ENCODE measurements at places on chromosomes 5 and 9. TPM values are rescaled to one million over a fixed set of nuclear protein-coding genes. Genes with fewer than 3 reads are reported as not detected.

GRCh38 chr9:76545191-76545590, 86.2 kb downstream of the GCNT1 start:
- DNase-seq: no peak

GRCh38 chr9:22454016-22454415, 7.4 kb downstream of the DMRTA1 start:
- no peak for DNase-seq

GRCh38 chr5:61625681-61626621, 293.9 kb downstream of the ZSWIM6 start:
- DNase-seq: no peak

GRCh38 chr5:122126177-122126755, 3.1 kb upstream of the ZNF474 start:
- DNase-seq: no peak

DNA sequence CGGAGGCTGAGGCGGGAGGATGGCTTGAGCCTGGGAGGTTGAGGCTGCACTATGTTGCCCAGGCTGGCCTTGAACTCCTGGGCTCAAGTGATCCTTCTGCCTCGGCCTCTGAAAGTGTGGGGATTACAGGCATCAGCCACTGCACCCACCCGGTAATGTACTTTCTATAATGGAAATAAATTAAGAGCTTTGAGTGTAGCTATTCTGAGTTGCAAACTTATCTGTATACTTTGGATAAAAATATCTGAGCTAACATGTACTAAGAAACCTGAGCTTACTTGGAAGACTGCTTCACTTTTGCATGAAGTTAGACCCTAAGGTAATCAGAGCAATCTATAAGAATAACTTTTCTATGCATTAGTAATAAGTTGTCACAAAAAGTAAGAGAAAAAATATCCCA, 50.0 kb downstream of the UNC13B start:
- no peak for DNase-seq

- DNase-seq: no peak
Observed at GRCh38 chr5:8376478-8376877, 507.5 kb downstream of the MTRR start.

- no peak for DNase-seq
Observed at GRCh38 chr9:77507212-77507961, 140.7 kb downstream of the GNA14 start.

DNA sequence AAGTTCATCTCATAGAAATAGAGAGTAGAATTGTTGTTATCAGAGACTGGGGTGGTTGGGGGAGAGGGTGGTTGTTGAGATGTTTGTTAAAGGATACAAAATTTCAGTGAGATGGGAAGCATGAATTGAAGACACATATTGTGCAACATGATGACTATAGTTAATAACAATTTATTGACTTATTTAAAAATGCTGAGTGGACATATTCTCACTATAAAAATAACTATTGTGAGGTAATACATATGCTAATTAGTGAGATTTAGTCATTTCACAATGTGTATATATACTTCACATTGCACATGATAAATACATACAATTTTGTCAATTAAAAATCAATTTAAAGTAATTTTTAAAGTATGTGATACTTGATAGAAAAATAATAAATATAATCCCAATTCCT, 722.5 kb upstream of the CHD1 start:
- DNase-seq: no peak

DNA sequence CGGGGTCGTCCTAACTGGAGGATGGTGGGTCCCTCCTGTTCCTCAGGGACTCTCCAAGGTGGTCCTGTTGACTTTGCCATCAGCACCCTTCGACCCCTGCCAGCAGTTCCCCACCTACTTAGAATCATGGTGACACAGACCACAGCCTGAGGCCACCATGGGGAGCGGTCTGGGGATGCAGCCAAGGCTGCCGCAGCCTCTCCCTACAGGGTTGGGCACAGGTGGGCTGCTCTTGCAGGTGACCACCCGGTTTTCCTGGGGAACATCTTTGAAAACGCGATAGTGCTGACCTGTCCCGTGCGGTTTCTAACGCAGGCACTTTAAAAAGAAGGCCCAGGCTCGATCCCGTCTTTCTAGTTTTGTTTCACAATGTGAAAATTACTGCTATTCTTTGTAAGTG, 12.7 kb upstream of the CEL start:
- DNase-seq: no peak

- DNase-seq: no peak
Observed at GRCh38 chr9:112869917-112870316, 20.8 kb downstream of the SLC46A2 start.

- DNase-seq: no peak
Observed at GRCh38 chr9:127595611-127596010, 16.5 kb upstream of the STXBP1 start.

- DNase-seq: no peak
Observed at GRCh38 chr5:150164211-150164980, 2.2 kb upstream of the CDX1 start.

DNA sequence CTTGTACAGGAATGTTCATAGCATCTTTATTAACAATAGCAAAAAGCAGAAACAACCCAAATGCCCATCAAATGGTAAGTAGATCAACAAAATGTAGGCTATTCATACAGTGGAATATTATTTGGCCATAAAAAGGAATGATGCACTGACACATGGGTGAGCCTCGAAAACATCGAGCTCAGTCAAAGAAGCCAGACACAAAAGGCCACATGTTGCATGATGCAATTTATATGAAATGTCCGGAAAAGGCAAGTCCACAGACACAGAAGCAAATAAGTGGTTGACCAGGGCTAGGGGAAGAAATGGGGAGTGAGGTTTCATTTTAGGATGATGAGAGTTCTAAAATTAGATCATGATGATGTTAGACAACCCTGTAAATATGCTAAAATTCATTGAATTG, 16.5 kb upstream of the SLC2A8 start:
- no peak for DNase-seq

- DNase-seq: no peak
Observed at GRCh38 chr9:110282739-110283081, 26.4 kb upstream of the TXN start.

GRCh38 chr9:35826071-35826701, 2.3 kb downstream of the FAM221B start:
- no peak for DNase-seq

DNA sequence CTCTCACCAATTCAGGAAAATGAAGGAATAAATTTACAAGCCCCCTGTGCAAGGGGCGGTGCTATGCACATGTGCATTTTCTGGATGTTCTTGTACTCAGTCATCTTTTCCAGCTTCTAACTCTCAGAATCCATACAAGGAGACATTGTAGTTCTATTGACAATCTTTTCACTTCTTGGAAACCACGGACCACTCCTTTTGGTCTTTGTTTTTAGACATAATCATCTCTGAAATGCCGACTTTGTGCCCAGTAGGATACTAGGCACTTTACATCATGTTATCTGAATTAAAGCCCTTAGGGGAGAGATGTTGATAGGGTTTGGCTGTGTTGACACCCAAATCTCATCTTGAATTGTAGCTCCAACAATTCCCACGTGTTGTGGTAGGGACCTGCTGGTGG, 322.6 kb upstream of the WWC1 start:
- no peak for DNase-seq

Gene SLC46A2
- total RNA-seq: 3.1 TPM

Gene PCDHB12
- 6.9 TPM for total RNA-seq

Gene SNX24
- total RNA-seq: 26.1 TPM

Gene PCDHA1
- total RNA-seq: 0.21 TPM

Gene PPP3R2
- total RNA-seq: 0.21 TPM
